Smooth muscle cell of the coronary artery (primary cell): ENCODE measurements at places on chromosomes 2 and 18. TPM values are rescaled to one million over a fixed set of nuclear protein-coding genes. Genes with fewer than 3 reads are reported as not detected.

The PIKFYVE gene
- total RNA-seq: 19.0 and 21.3 TPM in 2 replicates

The XRCC5 gene
- total RNA-seq: 119 and 191 TPM in 2 replicates

The SERPINB2 gene
- 0.23 TPM in 1 of 2 replicates, not detected in the other for total RNA-seq

The ITPRIPL1 gene
- 0.75 and 1.2 TPM in 2 replicates for total RNA-seq

The GPR55 gene
- not detected in 2 replicates for total RNA-seq

The SPC25 gene
- total RNA-seq: 0.98 TPM in 1 of 2 replicates, not detected in the other

The UGT1A8 gene
- under 0.01 and 0.08 TPM in 2 replicates for total RNA-seq

The ABCB11 gene
- total RNA-seq: not detected in 2 replicates

The CROCC2 gene
- total RNA-seq: 0.12 TPM in 1 of 2 replicates, not detected in the other

The CLEC4F gene
- total RNA-seq: not detected in 2 replicates

The CAPN13 gene
- not detected in 2 replicates for total RNA-seq

The UPP2 gene
- total RNA-seq: 0.23 TPM in 1 of 2 replicates, not detected in the other

The SDC1 gene
- total RNA-seq: 9.6 and 15.2 TPM in 2 replicates

The SLC19A3 gene
- total RNA-seq: 0.23 and 2.1 TPM in 2 replicates

The PAIP2B gene
- total RNA-seq: 0.45 and 0.47 TPM in 2 replicates

The GNLY gene
- not detected in 2 replicates for total RNA-seq

The CLK1 gene
- 40.3 and 161 TPM in 2 replicates for total RNA-seq

The SETBP1 gene
- total RNA-seq: 2.3 and 3.3 TPM in 2 replicates

The PTPRM gene
- total RNA-seq: 27.0 and 64.2 TPM in 2 replicates

The GALR1 gene
- total RNA-seq: under 0.01 TPM in 1 of 2 replicates, not detected in the other
